HCT116 (cell line): ENCODE measurements at places on chromosomes 3 and 15.

- no peak for DNase-seq
These were observed 131.6 kb upstream of the P2RY1 start for GRCh38 chr3:152703245-152703890.

GRCh38 chr3:36852071-36852470, 87.7 kb upstream of the DCLK3 start:
- DNase-seq, result no peak

- DNase-seq, result no peak
These were observed 228.1 kb downstream of the ADAMTS9 start for GRCh38 chr3:64459711-64460110.

DNA sequence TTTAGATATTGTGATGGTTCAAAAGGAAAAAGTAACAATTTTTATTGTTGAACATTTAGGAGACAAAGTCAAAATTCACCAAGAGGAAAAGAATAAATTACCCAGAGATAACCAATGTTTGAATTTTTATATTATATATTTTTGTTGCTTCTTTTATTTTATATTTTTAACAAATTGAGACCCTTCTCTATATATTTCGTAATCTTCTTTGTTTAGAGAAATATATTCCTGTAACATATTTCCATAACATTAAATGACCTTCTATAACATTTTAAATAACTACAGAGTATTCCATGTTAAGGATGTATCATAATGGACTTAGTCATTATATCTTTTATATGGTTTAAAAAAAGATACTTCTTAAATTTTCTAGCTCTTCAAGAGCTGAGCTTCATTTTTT, 128.0 kb downstream of the RBPMS2 start:
- no peak for DNase-seq

DNA sequence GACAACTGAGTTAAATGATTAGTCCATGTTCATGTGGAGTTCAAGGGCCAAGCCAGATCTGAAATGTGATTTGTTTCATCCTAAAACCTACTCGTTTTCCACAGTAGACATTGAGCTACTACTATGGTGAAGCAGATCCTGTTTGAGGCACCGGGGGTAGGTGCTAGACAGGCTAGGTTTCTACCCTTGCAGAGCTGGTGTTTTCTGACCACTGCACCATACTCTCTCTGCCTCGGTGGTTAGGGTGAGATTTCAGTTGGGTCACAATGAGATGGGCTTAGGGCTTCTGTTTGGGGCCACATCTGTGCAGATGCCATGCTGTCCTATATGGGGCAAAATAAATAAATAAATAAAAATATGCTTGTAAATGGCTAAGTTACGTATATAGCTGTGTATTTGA, 99.3 kb downstream of the OXNAD1 start:
- DNase-seq, result no peak

- DNase-seq, result no peak
These were observed 115.2 kb downstream of the GHSR start for GRCh38 chr3:172333042-172333377.

GRCh38 chr3:110822971-110823370, 248.6 kb upstream of the NECTIN3 start:
- DNase-seq, result no peak

DNA sequence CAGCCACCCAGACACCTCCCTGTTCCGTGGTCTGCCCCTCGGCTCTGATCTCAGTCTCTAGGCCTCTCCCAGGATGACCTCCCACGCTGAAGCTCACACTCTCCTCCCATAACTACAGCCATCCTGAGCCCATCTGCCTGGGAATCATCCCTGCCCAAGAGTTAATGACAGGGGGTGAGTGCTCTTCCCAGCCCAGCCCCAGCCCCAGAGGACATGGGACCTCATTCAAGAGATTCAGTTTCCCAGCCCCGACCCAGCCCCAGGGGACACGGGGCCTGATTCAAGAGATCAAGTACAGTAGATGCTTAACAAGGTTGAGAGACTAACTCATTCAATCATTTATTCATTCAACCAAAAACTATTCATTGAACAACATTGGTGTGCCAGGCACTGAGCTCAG, 272.0 kb downstream of the XXYLT1 start:
- DNase-seq, result no peak

- DNase-seq, result no peak
These were observed 3.7 kb downstream of the EOGT start for GRCh38 chr3:69009559-69010410.

- no peak for DNase-seq
These were observed at the start of gene LCTL for GRCh38 chr15:66565741-66566144. LCTL (minus strand) TSS chr15:66565998; CDS start chr15:66565365, 633 bp downstream.

- DNase-seq, result no peak
These were observed 48.8 kb downstream of the ALDH1A2 start for GRCh38 chr15:58016581-58017175.

DNA sequence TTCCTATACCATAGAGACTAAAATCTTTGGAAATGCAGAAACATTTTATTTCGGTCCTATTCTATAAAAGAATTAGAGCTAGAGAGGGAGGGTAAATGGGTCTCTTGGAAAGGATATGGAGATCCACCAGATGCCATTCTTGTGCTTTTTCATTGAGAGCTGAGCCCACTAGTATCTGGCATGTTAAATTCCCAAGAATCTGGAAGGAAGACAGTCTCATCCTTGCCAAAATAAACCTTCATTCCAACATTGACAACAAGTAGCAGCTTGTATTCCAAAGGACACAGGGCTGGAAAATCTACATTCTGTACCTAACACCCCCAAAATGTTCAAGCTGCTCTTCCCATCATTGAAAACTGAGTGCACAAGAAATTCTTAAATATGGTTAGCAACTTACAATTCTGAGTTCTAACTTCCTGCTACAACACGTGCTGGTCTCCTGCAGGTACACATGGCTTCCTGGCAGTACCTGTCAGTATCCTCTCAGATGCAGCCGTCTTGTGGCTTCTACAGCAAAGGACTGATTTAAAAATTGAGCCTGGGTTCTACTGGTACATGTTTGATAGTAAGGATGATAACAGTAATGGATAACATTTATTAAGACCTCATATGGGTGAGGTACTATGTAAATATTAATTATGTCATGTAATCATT, 348.1 kb downstream of the SV2B start:
- no peak for DNase-seq

GRCh38 chr3:183537295-183537730, 18.2 kb downstream of the KLHL6 start:
- no peak for DNase-seq

DNA sequence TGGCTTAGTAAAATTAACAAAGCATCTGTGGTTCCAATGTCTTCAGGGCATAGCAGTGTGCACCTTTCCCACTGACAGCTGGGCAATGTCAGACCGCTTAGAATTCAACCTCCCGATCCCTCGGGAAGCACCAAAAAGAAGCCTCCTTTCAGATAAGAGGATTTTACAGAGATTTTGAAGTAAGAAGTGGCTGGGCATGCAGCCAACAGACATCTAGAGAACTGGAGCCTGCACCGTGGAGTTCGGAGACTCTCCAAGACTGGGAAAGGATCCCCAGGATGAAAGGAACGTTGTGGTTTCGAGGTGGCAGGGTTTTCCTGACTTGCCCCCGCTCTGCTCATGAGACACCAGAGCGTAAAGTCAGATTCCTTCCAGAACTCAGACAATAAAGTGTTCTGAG, 5.3 kb downstream of the FAM174B start:
- no peak for DNase-seq

DNA sequence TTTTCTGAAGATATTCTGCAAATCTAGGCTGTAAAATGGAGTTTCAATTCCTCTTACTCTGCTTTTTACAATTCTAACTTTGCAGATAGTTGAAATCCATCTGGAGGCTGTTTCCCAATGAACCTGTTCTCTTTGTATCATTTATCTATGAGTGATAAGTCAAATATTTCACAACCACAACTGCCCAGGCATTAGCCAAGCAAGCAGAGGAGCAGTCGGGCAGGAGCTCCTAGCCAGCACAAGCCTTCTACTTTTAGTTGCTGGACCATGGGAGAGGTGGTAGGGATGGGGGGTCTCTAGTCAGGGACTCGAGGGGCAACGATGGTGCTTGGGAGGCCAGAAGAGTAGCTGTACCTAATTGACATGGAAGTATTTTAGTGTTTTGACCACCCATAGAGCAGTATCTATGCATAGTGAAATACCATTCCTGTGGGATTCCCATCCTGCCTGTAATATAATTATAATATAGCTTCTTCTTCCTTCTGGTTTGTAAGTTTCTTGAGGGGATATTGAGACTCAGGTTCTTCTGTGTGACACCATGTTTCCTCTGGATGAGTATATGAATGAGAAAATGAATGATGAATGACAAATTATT, 353.5 kb upstream of the IL12A start:
- DNase-seq, result no peak

DNA sequence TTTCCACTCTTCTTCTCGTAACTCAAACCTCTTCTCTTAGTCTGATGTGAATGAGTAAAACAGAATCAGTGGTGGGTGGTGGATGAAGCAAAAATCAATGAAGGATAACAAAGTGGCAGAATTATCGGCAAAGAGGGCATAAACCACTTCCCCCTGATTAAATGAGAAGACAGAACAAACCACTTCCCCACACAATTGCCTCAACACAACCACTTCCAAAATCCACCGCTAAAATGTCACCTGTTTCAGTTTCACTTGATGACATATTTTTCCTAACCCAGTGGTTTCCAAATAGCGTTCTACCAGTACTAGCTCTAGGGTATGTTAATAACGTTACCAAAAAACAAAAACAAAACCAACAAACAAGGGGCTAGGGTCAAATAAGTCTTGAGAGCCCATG, 478.7 kb upstream of the WNT5A start:
- no peak for DNase-seq

DNA sequence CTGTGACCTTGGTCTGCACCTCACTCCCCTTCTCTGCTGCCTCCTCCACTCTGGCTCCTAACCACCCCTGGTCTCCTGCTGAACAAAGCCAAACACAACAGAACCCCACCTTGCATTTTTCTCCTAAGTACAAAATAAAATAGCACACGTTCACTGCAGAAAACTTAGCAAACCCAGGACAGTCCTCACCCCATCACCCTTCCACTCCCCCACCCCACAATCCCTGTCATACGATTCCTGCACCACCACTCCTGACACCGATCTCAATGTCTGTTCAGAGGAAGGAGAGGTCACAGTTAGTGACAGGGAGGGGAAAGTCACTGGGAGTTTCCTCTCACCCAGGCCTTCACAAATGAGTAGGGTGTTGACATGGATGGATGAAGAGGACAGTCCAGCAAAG, 4.2 kb downstream of the VPS33B start:
- DNase-seq, result no peak

GRCh38 chr3:53823956-53824657, 22.1 kb downstream of the CHDH start:
- no peak for DNase-seq

DNA sequence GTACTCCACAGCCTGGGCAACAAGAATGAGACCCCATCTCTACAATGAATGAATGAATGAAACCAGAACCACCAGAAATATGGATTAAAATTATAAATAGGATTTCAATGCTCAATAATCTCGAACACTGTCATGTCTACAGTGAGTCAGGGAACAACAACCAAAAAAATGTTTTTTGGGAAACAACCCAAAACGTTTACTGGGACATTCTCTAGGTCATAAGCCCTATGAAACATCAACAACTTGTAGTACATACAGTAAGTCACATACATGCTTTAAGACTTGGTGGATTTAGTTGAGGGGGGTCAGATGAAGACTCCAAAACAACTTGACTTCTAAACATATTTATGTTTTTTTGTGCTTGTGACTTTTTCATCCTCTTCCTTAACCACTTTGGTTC, 511.2 kb downstream of the FOXP1 start:
- no peak for DNase-seq

DNA sequence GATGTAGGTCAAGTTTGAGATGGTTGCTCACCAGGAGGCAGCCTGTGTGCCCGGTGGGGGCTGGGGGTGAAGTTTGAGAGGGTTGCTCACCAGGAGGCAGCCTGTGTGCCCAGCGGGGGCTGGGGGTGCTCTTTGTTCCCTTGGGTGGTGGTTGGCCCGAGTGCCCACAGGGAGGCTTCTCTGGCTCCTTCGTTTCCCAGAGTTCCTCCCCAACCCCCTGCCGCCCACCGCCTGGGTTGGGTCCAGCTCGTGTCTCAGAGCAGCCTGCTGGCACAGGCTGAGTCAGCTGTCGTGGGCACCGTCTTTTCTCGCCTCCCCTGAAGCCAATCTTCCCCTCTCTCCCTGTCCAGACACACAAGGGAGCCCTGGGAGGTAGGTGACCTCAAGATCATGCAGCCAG, 3.1 kb downstream of the APBA2 start:
- no peak for DNase-seq

DNA sequence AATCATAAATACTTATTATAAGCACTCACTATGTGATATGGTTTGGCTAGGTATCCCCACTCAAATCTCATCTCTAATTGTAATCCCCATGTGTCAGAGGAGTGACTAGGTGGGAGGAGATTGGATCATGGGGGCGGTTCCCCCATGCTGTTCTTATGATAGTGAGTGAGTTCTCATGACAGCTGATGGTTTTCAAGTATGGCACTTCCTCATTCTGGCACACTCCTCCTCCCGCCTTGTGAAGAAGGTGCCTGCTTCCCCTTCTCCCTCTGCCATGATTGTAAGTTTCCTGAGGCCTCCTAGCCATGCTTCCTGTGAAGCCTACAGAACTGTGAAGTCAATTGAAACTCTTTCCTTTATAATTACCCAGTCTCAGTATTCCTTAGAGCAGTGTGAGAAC, 53.3 kb upstream of the CHMP2B start:
- DNase-seq, result no peak

DNA sequence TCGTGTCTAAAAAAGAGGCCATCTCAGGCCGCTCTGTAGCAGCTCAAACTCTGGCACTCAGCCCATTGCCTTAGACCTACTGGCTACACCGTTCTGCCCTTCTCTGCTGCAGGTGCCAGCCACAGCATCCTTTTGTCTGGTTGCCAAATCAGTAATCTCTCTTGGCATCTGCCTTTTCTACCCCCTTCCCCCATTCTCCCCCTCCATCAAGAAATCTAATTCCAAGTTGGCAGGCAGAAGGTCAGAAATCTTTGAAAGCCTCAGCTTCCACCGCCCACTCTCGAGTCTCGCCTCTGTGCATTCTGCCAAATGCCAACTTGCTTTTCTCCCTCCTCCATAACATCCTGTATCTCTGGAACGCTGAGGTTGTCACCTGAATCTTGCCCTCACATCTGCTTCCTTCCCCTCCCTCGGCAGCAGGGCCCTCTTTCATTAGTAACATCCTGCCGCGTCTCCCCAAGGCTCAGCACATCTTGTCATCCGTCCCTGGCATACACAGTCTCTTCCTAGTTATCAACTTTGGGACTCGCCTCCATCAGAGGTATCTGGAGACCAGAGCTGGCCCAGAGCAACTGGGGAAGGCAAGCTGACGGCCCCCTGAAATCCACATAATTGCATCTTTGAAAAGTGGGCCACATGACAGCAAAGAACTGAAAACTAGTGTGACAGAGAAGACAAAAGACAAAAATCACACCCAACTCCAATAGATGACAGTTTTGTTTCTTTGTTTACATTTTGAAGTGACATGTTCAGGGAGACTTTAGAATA, 312.0 kb upstream of the CCDC54 start:
- DNase-seq, result no peak

DNA sequence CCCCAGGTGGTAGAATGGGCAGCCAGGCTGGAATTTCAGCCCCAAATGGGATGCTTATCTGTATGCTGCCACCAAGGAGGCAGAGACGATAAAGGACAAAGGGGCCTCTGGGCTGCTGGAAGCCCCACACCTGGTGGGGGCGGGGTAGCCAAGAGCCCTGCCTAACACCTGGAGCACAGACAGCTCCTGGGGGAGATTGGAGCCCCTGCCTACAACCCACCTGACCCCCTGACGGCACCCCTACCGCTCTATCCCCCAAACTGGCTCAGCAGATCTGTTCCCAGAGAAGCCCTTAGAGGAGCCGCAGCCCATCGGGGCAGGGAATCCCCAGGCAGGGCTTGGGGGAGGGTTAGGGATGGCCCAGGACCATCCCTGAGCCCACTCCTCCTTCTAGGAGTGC, 15.8 kb upstream of the SEMA3F start:
- no peak for DNase-seq

- DNase-seq, result no peak
These were observed 127.2 kb upstream of the STT3B start for GRCh38 chr3:31405515-31405914.
